IPS DF 6.9 (cell line): ENCODE measurements at places on chromosomes 13 and 19.

- no peak for DNase-seq
Observed at GRCh38 chr19:44590245-44591059, 22.9 kb upstream of the IGSF23 start.

DNA sequence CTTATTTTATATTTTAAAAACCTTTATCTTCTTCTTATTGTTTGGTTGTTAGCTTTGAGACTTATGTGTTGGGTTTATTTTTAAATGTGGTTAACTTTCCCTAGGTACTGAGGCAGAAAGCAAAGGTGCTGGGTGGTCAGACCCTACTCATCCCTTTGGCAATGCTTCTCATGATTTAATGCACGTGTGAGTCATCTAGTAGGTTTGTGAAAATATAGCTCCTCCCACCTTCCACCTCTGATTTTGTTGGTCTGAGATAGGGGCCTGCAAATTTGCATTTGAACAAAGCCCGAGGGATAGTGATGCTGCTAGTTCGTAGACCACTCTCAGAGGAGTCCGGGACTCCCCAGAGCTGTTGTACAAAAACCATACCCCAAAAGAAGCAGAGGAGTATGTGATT is 771.3 kb upstream of the ARGLU1 start:
- DNase-seq: no peak

GRCh38 chr13:33296793-33297425 is 11.4 kb upstream of the STARD13 start:
- DNase-seq: no peak

DNA sequence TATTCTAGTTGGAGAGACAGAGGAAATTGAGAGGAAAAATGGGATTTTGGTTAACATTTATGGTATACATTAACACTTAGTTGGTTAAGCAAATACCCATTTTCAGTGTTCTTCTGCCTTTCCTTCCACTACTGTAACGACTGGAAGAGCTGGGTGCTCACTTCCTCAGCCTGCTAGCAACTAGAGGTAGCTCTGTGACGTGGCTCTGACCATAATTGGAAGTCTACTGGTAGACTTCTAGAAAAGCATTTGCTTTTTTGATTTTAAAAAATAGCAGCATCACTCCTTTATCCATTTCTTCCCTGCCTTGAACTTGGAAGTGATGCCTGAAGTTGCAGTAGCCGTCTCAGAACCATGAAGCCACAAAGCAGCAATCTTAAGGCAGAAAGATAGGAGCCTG is 15.9 kb downstream of the NHLRC3 start:
- no peak for DNase-seq

DNA sequence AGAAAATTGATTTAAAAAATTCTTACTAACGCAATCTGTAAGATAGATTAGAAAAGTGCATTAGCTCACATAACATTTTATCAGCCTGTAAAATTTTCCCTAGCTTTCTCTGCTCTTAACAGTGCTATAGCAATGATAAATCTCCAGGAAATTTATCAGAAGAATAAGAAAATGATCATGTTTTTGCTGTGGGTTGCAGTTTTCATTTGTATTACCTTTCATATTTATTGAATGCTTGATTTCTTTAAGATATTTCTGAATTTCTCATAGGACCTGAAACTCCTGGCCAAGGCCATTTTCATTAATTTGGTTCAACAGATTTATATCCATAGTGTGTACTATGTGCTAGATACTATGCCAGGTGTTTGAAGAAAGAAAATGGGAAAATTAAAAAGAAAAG is 130.3 kb upstream of the STARD13 start:
- DNase-seq: no peak

- DNase-seq: no peak
Observed at GRCh38 chr19:1324806-1325567, 39.3 kb downstream of the EFNA2 start.

GRCh38 chr13:63696055-63696454 is 2280.4 kb upstream of the PCDH20 start:
- DNase-seq: no peak

DNA sequence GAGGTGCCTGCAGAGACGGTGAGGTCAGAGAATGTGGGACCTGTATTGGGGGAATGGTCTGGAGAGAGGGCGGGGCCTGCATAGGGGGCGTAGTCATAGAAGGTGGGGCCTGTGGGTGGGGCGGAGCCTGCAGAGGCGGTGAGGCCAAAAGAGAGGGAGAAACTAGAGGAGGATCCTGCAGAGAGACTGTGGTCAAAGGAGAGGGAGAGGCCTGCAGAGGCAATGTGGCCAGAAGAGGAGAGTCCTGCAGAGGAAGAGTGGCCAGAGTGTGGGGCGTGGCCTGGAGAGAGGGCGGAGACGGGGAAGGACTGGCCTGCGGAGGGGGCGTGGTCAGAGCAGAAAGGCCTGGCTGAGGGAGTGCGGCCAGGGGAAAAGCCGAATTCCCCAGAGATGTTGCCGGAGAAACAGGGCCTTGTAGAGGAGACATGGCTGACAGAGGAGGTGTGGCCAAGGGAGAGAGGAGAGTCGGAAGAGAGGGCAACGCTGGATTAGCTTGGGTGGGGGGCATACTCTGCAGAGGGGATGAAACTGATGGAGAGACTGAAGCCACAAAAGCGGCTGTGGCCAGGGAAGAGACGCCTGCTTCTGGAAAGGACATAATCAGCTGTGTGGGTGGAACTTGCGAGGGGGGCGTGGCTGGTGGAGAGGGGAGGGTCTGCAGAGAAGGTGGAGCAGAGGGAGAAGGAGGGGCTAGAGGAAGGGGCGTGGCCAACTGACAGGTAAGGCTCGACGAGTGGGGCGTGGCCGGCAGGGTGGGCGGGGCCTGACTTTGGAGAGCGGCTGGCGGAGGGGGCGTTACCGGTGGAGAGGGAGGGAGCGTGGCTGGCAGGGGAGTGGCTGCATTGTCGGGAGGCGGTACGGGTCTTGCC is 2.5 kb downstream of the PRR36 start:
- DNase-seq: no peak

DNA sequence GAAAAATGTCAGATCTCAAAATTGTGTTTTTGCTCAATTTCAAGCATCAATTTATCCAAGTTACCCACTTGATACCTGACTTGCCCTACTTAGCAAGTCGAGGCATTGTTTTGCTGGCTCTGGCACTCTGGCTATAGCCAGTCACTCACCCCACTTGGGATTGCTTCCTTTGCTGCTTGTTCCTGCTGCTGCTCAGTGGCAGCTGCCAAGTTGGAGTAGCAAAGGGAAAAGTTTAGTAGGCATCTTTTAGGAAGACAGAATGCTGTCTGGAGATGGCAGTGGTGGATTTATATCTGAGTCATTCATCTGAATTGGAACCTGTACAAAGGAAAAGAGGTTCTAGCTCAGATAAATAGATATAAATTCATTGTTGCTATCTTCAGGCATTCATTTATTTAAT is 41.2 kb downstream of the PCCA start:
- no peak for DNase-seq

GRCh38 chr13:101190337-101190736 is 226.0 kb downstream of the NALCN start:
- no peak for DNase-seq

DNA sequence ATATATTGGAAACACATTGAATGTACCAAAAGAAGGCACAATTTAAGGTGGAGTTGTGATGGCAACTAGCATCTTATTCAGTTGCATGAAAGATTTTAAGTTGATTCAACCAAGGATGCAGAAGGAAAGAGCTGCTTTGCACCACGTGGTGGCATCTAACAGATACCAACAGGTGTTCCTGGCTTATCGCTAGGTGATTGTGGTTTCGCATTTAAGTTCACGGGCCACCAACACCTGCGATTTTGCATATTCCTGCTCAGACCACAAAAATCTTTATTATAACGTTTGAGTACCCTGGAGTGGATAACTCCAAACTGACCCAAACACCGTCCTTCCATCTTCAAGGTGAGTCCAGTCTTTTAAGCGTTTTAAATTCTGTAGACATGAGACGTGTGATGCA is 45.3 kb downstream of the RGCC start:
- no peak for DNase-seq

- no peak for DNase-seq
Observed at GRCh38 chr19:9901642-9902041, 34.7 kb downstream of the OLFM2 start.

GRCh38 chr13:98097749-98098148 is 45.1 kb upstream of the FARP1 start:
- DNase-seq: no peak

GRCh38 chr19:49422407-49423070 is 702 bp downstream of the PTH2 start:
- no peak for DNase-seq

DNA sequence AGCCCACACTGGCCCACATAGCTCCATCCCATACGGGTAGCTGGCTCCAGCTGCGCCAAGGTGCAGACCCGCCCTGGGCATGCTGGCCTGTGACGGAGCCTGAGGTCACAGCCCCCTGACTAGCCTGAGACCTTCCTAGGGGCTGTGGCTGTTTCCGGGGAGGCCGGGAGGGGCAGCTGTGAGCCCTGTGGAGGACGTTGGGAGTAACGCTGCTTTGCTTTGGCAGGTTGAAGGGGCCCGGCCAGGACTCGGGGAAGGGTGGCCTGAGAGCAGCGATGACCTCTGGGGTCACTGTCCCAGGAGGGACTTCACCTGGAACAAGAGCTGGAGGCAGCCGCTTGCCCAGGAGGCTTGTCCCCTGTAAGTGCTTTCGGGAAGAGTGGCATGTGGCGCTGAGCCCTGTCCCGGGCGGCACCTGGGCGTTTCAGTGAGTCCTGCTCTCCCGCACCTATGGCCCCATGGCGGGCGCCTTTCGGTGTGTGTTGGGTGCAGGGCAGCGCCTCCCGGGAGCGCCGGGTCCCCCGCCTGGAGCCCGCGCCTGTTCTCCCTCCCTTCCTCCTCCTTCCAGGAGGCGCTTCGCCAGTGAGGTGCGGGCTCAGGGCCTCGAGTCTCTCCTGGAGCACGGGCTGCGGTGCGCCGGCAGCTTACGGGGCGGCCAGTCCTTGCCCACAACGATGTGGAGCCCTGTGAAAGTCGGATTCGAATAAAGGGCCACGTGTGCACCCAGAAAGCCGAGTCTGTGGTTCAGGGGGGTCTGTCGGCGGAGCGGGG is 1.1 kb upstream of the FAM174C start:
- no peak for DNase-seq

- no peak for DNase-seq
Observed at GRCh38 chr13:60691268-60691667, 294.2 kb downstream of the TDRD3 start.

- no peak for DNase-seq
Observed at GRCh38 chr13:29730253-29730652, 120.2 kb downstream of the UBL3 start.

- no peak for DNase-seq
Observed at GRCh38 chr19:47637550-47637949, 28.6 kb downstream of the BICRA start.

DNA sequence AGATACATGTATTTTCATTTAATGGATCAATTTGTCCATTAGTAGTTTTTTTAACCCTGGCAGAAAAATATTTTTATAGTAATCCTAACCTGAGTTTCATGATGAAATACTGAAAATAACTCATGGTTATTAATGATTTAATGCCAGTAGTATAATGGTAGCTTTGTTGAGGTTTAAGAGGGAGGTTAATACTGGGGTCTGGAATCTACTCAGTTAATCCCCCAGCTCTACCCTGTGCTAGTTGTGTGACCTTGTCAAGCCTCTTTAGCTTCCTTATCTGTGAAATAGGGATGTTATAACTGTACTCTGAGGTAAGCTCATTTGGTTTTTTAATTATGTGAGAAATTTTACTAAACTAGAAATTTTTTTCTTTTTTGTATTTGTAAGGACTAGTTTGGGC is 122.5 kb downstream of the TDRD3 start:
- DNase-seq: no peak

- no peak for DNase-seq
Observed at GRCh38 chr13:47188802-47189201, 291.9 kb upstream of the HTR2A start.

DNA sequence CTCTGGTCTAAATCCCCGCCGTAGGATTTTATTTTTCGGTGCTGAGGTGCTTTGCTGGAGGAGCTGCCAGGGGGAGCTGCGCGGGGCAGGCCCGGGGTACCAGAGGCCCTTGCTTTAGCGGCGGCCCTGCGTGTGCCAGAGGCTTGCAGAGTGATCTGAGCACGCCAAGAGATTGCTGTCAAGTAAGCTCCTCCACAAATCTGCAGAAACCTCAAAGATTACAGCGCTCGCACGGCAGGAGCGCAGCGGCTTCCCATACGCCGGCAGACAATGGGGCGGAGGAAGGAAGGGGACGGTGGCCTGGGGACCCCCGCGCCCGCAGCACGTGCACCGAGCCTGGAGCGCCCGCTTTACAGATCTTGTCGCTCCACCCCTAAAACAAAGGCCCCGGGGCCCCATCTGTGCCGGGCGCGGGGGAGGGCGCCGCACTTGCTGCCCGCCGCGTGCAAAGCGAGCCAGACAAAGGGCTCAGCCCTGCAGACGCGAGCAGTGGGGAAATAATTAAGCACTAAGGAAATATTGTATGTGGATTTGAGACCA is 9.1 kb upstream of the C19orf12 start:
- no peak for DNase-seq

- DNase-seq: no peak
Observed at GRCh38 chr19:2774083-2774679, 8.9 kb downstream of the SGTA start.
